ENCODE measurements at places on chromosomes 11 and 22. TPM values are rescaled to one million over a fixed set of nuclear protein-coding genes. Genes with fewer than 3 reads are reported as not detected.

CCND1 gene
- 270 TPM for total RNA-seq

CFAP300 gene
- total RNA-seq, result 5.6 TPM

ADORA2A gene
- total RNA-seq, result 18.5 TPM

MMP7 gene
- total RNA-seq, result 9.1 TPM

PDE2A gene
- total RNA-seq, result 16.2 TPM

ART1 gene
- total RNA-seq, result not detected

C11orf21 gene
- 1.3 TPM for total RNA-seq

SLC29A2 gene
- 2.8 TPM for total RNA-seq

ADM2 gene
- total RNA-seq, result 1.5 TPM

LRRN4CL gene
- 12.4 TPM for total RNA-seq

Measured in camera-type eye (tissue), 1 donor.